ENCODE measurements at places on chromosomes 3 and 15.

GRCh38 chr3:78035131-78035641, 995.3 kb downstream of the ROBO2 start:
- no peak for DNase-seq

- DNase-seq, result no peak
Observed at GRCh38 chr3:42451116-42451515, 40.7 kb upstream of the LYZL4 start.

- no peak for DNase-seq
Observed at GRCh38 chr3:114569186-114569585, 275.4 kb downstream of the TIGIT start.

- DNase-seq, result no peak
Observed at GRCh38 chr15:42012241-42012640, 8.6 kb downstream of the PLA2G4E start.

DNA sequence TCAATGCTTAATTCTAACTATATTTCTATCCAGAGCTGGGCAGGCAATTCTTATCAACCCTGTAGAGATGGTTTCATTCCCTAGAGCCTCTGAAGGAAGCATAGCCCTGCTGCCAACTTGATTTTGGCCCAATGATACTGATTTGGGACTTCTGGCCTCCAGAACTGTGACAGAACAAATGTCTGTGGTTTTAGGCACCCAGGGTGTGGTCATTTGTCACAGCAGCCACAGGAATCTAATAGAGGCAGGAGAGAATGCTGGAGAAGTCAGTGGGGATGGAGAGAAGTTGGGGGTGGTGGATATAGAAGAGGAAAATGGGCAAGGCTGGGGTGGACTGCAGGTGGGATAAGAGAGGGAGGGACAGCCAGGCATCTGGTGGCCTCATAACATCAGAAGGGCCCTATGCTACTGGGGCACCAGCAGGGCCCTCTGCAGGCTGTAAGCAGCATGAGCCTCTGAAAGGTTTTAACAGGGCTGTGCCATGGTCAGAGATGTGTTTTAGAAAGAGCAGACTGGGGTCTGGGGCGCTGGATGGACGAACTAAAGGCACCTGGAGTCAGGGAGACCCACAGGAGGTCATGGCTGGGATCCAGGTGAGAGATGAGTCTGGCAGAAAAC, 19.8 kb downstream of the MRPS11 start:
- DNase-seq, result no peak

DNA sequence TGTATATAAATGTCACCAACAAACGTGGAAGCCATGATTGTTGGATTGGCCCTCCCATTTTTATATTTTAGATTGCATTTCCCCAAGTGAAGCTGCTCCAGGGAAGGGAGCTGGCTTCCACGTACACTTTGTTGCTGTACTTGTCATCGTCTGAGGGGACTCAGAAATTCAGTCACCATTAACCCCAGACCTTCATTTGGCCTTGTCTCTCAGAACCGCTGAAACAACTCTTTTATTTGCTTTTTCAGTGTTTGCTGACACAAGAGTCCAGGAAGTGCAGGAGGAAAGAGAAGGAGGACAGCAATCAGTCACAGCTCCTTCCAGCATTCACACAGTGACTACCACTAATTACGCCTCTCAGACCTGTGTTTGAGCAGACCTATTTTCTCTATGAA, 276.5 kb downstream of the TBL1XR1 start:
- no peak for DNase-seq

DNA sequence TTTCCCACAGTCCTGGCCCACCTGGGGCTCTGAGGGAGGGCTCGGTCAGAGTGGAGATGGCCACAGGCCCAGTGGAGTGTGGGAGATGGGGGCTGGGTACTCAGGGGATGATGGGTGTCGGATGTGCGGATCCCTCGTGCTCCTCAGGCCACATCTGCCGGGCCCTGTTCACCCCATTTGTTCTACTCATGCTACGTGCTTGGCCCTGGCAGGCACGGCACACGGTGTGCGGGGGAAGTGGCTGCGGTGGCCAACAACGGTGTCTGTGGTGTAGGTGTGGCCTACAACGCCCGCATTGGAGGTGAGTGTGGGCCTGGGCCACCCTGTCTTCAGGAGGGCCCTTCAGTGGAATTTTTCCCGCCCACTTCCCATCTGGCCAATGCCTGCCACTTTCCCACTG, 7.0 kb upstream of the FES start:
- no peak for DNase-seq

- no peak for DNase-seq
Observed at GRCh38 chr3:125075738-125076137, 19.9 kb upstream of the HEG1 start.

DNA sequence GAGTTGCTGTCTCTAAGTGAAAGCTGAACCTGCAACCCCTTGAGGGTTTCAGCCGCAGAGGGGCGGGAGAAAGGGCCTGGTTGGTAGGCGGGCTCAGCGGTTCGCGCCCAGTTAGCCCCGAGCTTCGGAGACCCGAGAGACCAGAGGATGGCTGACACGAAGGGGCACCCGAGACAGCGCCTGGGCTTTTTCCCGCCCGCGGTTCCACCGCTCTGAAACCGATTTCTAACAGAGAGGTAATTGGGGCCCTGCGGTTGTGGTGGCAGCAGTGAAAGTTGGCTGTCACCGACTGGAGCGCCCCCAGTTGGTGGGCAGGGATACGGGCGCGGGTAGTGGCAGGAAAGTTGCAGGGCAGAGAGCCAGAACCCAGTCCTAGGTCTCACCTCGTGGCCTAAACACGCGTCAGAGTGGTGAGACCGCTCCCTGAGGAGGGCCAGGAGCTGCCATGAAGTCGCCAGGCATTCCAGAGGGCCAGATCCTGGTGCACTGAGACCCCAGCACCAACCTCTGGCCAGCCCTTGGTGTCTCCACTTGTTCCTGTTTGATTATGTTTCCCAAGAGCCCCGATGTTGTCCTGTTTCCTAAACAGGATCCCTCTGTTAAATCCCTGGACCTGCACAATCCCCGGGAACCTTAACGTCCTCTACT, 625 bp upstream of the ELL3 start:
- peak; percentile 87 for DNase-seq

DNA sequence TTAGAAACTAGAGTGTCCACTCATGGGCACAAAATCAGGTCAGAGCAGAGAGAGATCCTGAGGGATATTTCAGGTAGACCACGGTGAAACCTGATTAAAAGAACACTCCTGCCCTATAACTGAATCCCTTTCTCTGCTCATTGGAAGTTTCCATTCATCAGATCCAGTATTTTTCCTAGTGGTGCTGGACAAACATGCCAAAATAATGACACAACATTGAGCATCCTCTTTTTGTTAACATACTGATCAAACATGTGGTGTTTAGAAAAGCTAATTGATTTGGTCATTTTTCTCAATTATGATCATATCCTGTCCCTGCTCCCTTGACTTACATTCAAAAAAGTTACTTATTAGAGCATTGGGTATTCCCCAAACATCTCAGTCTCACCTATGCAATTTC, 27.2 kb downstream of the PTX3 start:
- no peak for DNase-seq

GRCh38 chr15:22257047-22258008, 177.0 kb downstream of the OR4M2 start:
- no peak for DNase-seq

DNA sequence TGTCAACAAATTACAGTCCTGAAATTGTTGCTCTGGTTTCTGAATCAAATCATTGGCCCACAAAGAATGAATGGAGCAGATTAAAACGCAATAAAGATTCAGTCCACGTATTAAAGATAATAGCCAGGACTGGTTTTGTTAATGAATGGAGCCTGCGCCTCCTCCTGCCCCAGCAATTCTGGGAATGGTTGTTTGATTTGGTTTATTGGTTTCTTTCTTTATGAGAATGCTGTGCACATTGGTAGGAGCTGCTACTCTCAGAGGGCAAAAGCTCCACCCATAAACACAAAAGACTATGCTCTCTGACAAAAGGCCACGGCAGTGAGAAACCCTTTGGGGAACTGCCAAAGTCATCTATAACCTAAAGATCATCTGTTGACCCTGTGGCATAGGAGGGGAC, 261.1 kb downstream of the ABHD5 start:
- no peak for DNase-seq

GRCh38 chr3:45946307-45946706, 3.0 kb downstream of the CXCR6 start:
- DNase-seq, result no peak

- no peak for DNase-seq
Observed at GRCh38 chr3:112381673-112382542, 49.0 kb downstream of the CD200 start.

DNA sequence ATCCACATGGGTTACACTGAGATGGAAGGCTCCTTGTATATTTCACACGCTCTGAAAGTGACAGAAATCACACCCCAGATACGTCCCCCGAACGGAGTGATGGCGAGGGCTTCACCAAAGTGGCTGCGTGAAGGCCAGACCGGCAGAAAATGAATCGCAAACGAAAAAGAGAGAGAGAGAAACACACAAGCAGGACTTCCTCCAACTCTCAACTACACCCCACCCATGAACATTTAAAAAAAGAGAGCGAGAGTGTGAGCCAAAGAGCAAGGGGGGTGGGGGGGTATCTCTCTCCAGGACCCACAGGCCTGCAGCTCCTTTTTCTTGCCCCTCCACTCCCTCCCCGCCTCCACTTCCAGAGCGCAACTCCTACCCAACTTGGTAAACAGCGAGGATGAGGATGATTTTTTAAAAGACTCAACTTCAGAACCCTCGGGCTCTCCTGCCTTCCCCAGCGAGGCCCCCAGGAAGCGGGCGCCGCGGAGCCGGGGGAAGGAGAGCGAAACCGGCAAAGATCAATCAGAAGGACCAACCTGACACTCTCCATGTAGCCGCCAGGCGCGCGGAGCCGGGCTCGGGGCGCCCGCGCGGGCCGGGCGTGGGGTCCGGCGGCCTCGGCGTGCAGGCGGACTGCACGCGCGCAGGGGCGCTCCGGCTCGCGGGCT, 519.1 kb downstream of the FOXP1 start:
- DNase-seq, result peak; percentile 54

- peak; percentile 41 for DNase-seq
Observed at GRCh38 chr3:43180027-43180426, 74.1 kb upstream of the POMGNT2 start.
